ENCODE measurements at places on chromosomes 3 and 15.

- DNase-seq = no peak
Observed at GRCh38 chr3:128426128-128426921, 40.4 kb downstream of the DNAJB8 start.

- no peak for DNase-seq
Observed at GRCh38 chr15:76648732-76649444, 256.3 kb downstream of the SCAPER start.

DNA sequence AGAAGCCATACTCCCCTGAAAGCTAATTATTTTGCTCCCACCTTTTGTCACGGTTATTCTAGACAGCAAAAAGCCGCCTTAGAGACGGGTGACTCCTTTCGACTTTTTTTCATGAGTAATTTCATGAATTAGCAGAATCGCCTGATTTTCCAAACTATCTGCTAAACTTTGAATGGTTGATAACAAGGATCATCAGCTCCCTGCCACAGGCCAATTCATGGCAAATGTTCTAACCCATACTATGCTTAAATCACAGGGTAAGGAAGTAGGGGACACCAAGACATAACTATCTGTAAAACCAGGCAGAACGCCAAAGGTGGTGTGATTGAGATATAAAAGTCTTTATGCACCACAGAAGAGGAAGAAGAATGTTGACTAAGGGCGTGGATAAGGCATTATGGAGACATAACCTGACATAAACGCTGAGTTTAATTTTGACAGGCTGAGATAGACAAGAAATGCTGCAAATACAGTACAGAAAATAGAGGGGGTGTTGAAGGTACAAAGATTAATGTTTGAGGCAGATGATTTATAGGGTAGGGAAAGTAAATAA lies 891 bp upstream of the DMXL2 start:
- DNase-seq = no peak

- DNase-seq = no peak
Observed at GRCh38 chr3:178826435-178827123, 245.0 kb downstream of the ZMAT3 start.

DNA sequence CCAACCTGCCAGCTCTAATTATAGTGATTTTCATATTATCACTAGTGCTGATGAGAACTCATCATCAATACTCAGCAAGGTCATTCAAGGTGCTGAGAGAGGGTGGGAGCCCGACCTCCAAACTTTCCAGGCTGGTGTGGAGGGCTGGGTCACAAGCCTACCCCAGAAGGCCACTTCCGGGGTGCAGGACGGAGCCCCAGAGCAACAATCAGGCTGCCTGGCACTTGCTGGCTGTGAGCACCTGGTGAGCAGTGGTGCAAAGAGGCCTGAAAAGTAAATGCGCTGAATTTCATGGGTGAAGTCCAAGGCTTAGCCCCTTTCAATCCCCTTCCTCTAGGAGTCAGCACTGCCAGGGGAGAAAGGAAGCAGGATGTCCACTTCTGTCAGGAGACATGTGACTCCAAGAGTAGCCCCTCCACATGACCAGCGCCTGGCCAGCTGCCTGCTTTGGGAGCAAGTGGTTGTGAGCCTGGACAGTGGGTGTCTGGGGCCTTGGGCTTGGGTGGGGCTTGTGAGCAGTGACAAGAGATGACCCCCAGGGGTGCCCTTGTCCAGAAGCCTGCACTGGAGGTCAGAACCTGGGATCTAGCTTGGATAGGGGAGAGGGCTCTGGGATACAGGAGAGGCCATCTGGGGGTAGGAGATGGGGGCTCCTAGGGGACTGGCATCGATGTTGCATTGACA lies 165.0 kb upstream of the TLE3 start:
- no peak for DNase-seq

DNA sequence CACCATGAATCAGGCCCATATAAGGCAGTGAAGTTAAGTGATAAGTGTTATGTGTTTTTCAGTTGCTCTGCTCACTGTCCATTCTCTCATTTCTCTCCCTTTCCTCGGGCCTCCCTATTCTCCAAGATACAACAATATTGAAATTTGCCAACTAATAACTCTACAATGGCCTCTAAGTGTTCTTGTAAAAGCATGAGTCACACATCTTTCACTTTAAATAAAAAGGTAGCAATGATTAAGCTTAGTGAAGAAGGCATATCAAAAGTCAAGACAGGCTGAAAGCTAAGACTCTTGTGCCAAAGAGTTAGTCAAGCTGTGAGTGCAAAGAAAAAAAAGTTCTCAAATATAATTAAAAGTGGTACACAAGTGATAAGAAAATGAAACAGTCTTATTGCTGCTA lies 675.4 kb downstream of the OTOL1 start:
- no peak for DNase-seq

DNA sequence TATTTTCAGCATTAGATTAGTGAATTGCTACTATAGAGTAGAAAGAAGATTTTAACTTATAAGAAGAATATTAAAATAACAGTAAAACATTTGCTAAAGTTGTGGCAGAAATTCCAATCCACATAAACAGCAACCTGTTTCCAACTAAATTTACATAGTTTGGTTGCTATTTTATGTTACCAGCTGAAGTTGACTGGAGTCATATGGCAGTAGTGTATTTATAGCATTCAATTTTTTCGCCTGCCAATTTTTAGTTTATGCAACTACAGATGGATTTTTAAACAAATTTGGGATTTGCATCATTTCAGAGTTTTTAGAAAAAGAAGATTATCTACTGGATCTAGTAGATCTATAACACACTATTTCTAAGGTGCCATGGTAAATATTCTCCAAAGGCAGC lies 332.5 kb upstream of the BCHE start:
- DNase-seq = no peak

GRCh38 chr15:47299846-47300434 lies 417.4 kb upstream of the SEMA6D start:
- no peak for DNase-seq

- no peak for DNase-seq
Observed at GRCh38 chr3:113556316-113556945, 24.1 kb downstream of the SIDT1 start.

DNA sequence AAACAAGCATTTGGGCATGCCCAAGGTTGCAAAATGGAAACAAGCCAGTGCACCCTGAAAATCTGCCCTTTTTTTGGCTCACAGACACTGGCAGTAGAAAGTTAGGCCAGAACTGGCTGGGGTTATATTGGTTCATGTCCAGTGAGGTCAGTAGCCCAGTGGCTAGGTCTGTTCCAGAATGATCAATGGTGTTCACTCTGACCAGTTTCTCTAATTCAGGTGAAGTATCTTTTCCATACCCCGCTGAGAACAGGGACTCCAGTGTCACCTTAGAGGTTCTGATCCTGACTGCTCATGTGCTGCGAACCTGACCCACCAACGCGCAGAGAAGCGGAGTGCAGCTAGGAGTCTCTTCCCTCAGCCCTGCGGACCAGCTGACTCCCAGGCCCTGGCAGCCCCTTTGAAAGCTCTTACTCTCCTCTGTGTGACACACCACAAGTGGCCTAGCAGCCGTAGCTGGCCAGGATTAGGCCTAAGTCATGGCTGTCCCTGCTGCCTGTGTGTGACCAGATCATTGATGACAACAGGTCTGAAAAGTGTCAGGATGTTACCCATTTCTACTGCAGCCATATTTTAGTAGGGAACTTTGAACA lies 123.5 kb downstream of the GHSR start:
- DNase-seq = no peak

- DNase-seq = no peak
Observed at GRCh38 chr3:52915294-52915693, 17.9 kb upstream of the STIMATE start.

GRCh38 chr3:52303811-52304210 lies 12.3 kb upstream of the DNAH1 start:
- DNase-seq = no peak

Data from omental fat pad (tissue), 4 donors.